ENCODE measurements at places on chromosomes 4 and X.

GRCh38 chr4:95293014-95293413 lies 255.8 kb downstream of the UNC5C start:
- no peak for DNase-seq

DNA sequence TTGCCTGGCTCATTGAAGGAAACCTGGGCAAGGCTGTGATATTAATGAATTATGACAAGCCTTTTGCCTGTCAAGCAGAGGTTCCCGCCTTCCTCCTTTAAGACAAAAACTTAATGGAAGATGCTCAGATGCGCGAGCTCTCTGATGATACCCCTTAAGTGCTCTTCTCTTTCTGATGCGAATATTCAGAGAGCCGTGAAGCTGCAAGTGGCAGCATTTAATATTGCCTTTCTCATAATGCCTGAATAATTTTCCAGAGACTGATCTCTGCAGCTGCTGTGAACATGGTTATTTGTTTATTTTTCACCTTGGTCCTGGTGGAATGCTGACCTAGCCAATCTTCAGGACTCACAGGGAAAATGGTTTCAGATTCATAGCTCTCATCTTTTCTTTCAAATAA lies 251.8 kb downstream of the TENM3 start:
- no peak for DNase-seq

DNA sequence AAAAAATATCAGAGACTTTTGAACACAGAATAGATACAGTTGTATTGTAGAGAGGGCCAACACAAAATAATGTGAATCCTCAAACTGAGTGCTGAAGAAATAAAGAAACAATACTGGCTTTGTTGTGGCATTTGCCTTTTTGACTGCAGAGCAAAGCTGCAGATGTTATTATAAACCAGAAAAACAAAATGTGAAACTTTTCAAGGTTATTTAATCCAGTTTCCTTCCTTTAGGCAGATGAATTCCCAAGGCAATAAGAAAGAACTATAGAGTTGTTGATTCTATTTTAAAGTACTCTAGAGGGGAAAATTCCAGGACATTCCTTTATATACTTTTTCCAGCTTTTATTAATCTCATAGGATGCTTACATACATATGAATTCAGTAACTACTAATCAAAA lies 186.8 kb downstream of the NDST4 start:
- no peak for DNase-seq

DNA sequence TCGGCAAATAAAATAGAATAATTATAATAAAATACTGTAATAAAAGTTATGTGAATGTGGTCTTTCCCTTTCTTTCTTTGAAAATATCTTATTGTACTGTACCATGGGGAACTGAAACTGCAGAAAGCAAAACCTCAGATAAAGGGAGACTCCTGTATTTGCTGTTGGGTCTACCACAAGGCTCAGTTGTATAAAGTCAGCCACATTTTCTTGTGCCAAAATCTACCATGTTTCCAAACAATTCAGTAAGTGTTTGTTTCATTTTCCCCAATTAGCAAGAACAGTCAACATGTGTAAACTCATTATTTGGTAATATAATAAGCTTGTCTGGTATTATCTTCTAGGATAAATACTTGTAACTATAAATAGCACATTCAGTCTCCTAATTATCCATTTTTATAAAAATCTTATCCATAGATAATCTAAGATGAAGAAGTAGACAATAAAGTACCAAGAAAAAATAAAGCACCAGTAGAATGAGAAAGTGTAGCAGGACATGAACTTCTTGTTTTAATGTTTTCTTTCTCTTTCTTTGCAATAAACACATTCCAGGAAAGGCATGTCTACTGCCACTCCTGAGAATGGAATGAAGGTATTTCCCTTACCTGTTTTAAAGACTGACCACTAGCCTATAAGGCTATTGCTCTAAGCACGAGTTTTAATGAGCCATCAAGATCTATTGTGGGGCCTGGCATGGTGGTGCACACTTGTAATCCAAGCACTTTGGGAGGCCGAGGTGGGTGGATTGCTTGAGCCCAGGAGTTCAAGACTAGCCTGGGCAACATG lies 15.0 kb upstream of the OTUD4 start:
- no peak for DNase-seq

- peak; percentile 94 for DNase-seq
Observed at GRCh38 chrX:53224860-53225797, at the start of gene KDM5C. Gene KDM5C, minus strand, starts transcription at chrX:53225207. Its CDS starts 318 bp downstream, at chrX:53224889.

DNA sequence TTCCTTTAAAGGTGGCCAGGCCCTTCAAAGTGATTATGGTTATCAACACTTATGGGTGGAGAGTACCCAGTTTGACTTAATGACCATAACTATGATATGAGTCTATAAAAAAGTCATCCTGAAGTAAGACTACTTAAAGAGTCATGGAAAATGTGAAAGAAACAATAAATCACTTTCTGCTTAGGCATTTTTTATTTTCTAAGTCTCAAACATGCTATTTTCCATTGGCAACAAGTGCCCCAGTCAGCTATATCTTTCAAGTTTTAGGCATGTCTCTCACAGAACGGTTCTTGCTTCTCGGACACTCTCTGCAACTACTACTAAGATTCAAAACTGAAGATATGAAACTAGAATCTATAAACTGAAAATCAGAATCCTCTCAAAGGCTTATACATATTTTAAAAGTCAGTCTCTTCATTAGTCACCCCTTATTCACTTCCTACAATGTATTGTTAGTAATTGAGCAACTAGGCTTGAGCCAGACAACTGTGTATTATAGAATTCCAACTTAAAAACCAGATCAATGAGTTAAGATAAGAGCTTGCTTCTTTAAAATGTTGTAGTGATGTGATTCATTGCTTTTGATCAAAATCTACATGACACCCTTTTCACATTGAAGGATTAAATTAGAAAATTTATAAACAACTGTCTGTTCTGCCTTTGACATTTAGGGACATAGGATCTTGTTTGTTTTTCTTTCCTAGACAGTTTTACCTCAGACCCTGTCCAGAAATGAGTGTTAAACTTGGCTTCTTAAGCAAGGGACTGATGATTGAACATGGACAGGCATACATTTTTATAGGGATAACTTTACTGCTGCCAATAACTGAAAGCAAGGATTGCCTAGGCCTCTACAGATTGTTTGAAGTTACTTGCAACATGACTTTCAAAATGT lies 2.9 kb downstream of the ANTXR2 start:
- DNase-seq, result no peak

DNA sequence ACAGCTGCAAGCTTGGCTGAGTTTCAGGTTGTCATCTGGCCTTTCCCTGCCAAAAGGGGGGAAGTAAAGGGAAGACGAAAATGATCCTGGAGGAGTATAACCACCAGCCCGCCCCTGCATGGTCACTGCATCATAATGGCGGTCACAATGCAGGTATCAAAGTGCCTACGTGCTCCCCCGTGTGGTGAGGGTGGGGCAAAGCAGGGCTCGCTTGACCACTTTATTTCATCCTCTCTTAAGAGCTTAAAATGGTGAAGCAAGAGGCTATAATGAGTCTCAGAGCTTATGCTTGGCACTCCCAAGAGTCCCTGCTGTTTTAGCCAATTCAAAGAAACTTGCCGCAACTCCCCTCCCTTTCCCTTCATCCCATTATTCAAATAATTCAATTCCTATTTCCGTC lies 105.6 kb downstream of the APOOL start:
- DNase-seq, result no peak

DNA sequence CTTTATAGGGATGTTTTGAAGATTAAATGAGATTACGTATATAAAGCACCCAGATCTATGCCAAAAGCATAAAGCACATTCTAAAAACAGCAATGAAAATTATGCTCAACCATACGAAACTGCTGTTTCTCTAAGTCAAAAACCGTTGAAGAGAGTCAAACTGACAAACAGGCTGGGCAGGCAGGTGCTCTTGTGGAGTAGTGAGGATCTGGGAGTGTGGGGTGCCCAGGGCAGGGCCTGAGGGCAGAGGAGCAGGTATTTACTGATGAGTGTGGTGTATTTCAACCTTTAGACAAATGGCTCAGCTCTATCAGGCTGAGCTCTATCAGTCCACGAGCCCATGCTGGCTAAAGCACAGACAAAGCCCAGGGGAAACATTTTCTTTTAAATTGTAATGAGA lies 40.4 kb downstream of the RELL1 start:
- no peak for DNase-seq

DNA sequence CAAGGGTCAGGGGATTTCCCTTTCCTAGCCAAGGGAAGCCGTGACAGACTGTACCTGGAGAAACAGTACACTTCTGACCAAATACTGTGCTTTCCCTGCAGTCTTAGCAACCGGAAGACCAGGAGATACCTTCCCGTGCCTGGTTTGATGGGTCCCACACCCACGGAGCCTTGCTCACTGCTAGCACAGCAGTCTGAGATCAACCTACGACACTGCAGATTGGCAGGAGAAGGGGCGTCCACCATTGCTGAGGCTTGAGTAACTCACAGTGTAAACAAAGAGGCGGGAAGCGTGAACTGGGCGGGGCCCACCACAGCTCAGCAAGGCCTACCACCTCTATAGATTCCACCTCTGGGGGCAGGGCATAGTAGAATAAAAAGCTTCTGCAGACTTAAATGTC lies 48.7 kb upstream of the SRD5A3 start:
- DNase-seq, result no peak

DNA sequence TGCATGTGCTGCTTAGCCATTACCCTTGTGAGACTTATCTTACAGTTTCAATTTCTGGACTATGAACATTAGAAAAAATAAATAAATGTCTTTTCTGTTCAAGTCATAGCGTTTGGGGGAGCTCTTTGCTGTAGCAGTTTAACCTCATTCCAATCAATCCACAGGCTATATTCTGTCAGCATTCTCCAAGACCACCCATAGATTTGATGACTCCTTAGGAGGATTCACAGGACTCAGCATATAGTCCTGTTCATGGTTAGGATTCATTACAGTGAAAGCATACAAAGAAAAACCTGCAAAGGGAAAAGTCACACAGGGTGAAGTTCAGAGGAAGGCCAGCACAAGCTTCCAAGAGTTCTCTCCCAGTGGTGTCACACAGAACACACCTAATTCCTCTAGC lies 180.5 kb downstream of the ADAMTS3 start:
- DNase-seq, result no peak

DNA sequence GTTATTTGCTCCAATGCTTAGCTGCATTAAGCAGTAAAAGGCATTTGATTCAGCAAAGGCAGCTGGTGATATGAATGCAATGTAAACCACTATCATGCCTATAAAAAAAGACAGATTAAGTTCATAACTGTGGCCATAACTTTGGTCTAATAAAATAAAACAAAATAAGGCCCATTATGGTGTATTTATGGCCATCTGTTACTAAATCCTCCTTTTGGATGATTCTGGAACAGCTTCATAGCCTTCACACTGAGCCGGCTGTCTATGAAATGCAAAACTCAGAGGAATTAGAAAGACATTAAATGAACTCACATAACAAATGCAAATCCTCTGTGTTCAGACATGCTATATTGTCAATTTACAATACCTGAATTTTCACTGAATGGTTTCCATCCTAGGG lies 223.7 kb upstream of the FAT4 start:
- DNase-seq, result no peak

DNA sequence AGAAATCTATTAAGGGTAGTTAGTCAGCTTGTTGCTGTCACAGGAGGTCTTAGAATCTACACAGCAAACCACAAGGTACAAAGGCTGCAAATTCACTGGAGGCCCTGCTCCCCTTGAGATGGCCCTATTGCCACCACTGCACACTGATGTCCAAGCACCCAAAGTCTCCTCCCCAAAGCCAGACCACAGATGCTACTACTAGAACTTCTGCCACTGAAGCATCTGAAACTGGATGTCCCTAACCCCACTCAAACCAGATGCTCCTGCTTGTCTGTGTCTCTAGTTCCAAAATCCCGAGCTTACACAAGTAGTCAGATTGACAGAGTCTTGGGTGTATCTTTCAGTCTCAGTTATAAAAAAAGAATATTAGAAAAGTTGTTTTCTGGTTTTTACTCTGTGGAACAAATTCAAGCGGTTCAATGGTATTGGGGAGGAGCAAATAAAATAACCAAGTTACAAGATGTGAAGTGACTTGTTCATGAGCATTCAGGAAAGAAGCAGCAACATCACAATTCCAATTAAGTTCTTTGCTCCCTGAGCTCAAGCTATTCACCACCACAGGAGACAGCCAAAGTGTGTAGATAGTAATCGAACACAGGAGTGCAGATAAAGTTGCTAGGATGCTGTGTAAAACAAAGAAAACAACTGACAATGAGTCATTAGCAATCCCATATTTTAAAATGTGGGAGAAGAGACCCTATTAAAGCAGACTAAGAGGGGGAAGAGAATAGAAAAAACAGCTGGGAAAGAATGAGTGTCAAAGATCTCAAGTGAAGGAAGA lies 352.3 kb downstream of the PDGFC start:
- no peak for DNase-seq

DNA sequence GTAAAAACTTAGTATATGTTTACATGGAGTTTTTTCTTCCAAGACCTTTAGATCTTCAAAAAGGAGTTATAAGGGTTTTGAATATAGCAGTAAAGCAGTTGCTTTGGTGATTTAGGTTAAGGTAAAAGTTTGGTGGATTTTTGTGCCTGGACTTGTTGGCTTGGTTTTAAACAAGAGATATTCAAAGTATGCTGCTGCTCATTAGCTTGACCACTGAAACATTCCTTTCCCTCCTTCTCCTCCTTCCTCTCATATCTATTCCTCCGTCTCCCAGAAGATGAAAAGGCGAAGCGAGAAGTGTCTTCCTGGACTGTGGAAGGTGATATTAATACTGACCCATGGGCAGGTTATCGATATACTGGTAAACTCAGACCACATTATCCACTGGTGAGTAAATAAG lies 38.4 kb downstream of the METAP1 start:
- no peak for DNase-seq

- DNase-seq, result no peak
Observed at GRCh38 chr4:104967034-104967401, 179.7 kb upstream of the TET2 start.

DNA sequence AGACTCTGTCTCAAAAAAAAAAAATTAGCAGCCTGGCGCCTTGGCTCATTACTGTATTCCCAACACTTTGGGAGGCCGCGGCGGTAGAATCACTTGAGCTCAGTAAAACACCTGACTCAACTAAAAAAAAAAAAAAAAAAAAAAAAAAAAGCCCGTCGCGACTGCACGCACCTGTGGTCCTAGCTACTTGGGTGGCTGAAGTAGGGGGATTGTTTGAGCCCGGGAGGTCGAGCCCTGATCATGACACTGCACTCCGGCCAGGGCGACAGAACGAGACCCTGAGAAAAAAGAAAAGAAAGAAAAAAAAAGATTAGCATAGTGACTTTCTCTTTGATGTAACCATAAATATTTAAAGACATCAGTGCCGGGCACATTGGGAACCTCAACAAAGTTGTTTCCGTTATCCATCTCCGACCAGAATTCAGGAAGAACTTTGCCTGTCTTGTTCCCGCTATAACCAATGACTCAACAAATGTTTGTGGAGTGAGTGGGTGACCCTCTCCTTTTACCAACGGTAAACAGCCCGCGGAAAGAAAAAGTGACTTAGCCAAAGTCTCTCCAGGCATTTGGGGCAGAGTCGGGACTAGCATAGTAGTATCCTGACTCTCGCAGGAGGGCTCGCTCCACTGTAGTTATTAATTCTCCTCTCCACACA lies 553 bp upstream of the MED28 start:
- DNase-seq, result no peak

DNA sequence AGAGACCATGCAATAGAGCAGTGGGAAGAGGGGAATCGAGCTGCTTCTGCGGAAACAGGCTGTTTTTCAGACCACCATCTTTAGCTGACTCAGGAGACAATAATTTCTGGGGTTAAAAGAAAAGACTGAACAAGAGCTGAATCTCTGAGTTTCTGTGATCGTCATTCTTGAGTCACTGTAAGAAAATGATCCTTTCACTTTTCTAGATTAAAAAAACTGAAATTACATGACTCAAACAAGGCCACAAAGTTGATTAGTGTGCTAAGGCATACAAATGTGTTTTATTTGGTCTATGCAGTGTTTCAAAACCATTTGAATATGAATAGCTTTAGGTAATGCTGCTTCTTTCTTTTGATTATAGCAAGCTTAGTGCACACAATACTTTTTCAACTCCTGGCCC lies 194.4 kb upstream of the RPL34 start:
- DNase-seq, result no peak
